ENCODE measurements at places on chromosomes 7 and 10.

GRCh38 chr7:39616138-39616537, 7.2 kb upstream of the RALA start:
- DNase-seq: no peak

DNA sequence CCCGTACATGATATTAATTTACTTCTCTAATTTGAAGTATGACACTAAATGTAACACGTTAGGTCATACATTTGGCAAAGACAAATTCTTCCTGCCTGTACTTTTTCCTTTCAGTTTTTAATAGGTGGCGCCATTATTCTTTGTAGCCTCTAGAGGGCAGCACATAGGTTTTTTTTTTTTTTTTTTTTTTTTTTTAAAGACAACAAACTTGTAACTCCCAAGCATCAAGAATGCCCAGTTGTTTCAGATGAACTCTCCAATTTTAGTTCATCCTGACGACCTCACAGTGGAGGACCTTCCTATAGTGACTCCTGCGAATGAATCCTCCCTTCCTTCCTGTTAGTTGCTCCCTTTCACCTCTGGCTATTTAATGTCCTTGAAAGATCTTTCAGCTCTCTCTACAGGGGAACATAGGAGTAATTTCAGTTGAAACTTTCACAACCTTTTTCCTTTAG, 139.3 kb upstream of the HDAC9 start:
- DNase-seq: no peak

DNA sequence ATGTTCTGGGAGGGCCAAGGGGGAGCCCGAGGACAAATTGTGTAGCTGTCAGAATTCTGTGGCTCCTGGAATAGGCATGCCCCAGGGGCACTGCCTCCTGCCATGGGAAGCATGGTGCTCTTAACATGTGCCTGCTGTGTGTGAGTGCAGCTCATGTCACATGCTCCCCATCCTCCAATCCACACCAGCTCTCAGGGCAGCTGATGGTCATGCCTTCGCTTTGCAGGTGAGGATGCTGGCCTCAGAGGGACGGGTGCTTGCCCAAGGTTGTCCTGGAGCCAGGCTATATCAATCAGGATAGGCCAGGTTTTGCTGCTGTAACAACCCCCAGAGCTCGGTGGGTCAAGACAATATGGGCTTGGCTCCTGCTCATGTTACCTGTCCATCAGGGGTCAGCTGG, 303.4 kb downstream of the RPS24 start:
- DNase-seq: no peak

GRCh38 chr10:132182591-132182990, 4.2 kb upstream of the DPYSL4 start:
- no peak for DNase-seq

GRCh38 chr10:103224133-103224532, 21.6 kb upstream of the RPEL1 start:
- DNase-seq: no peak

DNA sequence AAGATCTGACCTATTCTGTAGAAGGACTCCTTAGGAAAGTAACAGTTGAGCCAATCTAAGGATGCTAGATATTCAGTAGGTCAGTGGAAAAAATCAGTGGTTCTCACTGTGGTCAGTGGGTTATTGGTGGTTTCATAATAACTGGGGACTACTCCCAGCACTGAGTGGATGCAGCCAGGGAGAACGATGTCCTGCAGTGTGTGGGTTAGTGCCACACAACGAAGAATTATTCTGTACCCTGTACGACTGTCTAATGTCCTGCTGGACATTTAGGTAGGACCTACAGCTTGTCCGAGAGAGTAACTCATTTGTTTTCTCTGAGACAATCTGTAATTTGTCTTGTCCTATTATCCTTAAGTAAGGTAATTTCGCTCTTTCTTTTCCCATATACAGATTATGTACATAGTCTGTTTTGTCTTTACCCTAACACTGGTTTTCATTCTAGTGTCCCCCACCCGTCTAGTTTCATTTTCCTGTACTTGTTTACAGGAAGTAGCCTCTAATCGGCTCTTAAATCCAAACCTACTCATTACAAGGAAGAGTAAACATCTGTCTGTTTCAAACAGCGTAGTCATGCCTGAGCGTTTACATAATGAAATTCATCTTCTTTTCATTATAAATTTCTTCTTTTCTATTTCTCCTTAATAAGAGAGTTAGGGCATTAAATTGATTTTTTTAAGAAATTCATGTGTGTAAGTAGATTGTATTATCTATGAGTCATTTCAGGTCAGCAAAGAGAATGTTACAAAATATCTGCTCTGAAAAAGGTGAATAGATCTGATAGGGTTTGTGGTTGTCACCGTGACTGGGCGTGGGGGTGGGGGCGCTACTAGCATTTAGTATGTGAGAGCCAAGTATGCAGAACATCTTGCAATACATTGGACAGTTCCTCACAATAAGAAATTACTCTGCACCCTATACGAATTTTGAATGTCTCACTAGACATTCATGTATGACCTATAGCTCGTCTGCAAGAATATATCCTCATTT, 8.3 kb upstream of the ZC3HAV1L start:
- no peak for DNase-seq

GRCh38 chr7:6320791-6321190, 48.4 kb upstream of the CYTH3 start:
- no peak for DNase-seq

DNA sequence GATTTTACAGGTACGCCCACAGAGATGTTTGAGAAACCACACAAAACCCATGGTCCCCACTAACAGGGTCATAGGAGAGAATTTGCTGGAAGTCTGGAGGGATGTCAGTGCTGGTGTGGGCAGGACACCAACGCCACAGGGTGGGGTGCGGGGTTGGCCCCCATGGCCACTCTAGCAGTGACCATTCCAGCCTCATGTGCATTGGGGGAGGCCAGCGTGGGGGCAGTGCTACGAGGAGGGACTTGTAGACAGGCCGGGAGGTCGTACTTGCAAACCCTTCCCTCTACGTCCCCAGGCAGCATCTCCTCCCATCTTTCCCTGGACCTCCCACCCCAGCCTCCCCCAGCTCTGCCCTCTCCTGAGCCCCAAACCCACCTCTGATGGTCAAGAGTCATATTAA, 34.0 kb downstream of the FOXL3 start:
- no peak for DNase-seq

GRCh38 chr10:4006051-4006450, 221.0 kb upstream of the KLF6 start:
- DNase-seq: no peak

GRCh38 chr7:153518201-153518984, 533.8 kb upstream of the DPP6 start:
- no peak for DNase-seq

- DNase-seq: no peak
Observed at GRCh38 chr10:112815269-112816032, 134.6 kb upstream of the TCF7L2 start.

DNA sequence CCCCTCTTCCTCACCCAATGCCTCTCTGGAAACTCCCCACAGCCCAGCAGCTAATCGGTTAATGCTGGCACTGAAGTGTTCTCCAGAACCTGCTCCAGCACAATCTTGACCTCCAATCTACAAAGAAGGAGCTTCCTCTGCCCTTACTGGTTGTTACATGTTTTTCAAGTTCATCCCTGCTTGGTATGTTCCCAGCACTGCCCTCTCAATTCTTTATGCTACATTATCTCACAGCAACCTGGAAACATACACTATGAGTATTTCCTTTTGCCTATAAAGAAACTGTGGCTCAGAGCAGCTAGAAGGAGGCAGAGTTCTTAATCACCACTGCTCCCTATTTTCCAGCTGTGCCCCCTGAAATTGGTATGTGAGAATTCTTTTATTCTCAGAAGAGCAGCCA, 84.1 kb upstream of the KMT2E start:
- DNase-seq: no peak

DNA sequence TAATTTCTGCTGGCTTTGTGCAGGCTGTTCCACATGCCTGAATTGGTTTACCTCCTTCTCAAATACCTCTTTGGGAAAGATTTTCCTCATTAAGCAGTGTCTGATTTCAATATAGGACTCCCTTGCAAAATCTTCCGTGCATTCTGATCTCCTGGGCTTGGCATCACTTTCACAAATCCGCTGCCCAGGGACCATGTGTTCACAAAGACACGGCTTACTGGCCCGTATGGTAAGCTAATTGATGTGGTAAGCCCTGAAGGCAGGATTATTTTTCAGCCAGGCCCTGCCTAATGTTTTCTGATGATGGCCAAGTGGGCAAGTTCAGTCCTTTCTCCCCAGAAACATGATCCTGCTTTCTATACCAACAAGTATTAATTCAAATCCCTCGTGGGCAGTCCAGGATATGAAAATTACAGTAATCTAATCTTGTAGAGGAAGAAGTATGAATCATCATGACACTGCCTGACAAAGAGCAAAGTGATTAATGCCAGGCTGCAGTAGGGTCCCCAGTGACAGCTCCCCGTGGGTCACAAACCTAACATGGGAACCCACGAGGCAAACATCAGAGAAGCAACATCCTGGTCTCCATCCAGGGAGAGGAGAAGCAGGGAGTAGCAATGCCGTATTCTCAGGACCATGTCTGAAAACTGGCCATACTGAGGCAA, 11.6 kb upstream of the SVIL start:
- DNase-seq: no peak

DNA sequence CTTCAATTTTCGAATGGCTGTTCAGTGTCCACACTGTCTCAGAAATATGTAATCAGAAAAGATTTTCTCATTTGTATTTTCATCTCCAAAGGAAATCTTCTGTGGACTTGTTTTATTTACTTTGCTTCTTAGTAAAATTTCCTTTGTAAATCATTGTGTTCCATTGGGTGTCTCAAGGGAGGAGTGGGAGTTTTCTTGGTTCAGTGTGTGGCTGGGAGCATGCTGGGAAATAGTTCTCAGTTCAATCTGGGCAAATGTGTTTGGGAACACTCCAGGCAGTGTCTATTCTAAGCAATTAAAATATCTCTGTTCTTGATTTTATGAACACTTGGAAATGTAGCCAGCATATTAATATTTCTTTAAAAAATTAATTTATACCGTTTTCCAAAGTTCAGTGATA, 1019.8 kb downstream of the CNTNAP2 start:
- no peak for DNase-seq

DNA sequence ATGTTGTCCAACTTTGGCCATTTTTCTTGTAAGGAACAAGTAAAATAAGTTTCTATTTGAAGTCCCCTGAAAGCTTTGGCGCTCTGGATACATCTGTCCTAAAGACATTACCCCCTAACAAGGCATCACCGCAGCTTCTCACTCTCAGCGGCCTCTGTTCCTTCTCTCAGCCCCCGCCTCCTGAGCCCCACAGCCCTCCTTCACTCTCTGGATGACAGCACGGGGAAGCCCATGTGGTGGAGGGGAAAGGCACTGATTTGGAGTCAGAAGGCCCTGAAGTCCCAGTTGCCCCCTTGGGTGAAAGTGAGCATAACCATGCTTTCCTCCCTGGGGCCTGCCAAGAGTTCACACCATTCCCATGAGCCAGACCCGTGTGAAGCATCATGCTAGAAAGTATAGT, 4.6 kb downstream of the H2BK1 start:
- DNase-seq: no peak

DNA sequence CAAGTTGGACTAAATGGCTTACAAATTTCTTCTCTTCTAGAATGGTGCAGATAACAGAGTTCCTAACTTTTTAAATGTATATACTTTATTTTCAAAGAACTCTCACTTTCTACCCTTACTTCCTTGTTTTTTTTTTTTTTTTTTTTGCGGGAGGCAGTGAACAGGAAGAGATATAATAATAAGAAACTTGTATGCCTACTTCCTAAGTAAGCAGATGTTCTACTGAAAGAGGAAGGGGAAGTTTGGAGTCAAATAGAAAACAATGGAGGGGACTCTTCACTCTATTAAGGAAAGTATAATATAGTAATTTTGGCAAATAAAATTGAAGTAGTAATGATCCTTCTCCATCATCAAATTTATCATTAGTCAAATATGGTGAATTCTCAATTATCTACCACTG, 754.0 kb downstream of the KCNMA1 start:
- DNase-seq: peak; percentile 29

GRCh38 chr7:26583094-26583648, 281.2 kb downstream of the SKAP2 start:
- DNase-seq: no peak

- no peak for DNase-seq
Observed at GRCh38 chr7:47358944-47359588, 222.8 kb downstream of the TNS3 start.

GRCh38 chr10:132698761-132699391, 87.1 kb downstream of the NKX6-2 start:
- no peak for DNase-seq

- DNase-seq: no peak
Observed at GRCh38 chr10:71694039-71694501, 25.5 kb downstream of the C10orf105 start.

- DNase-seq: no peak
Observed at GRCh38 chr10:123766012-123766411, 99.9 kb downstream of the GPR26 start.

GRCh38 chr7:78497728-78498427, 699.3 kb downstream of the PHTF2 start:
- DNase-seq: no peak

DNA sequence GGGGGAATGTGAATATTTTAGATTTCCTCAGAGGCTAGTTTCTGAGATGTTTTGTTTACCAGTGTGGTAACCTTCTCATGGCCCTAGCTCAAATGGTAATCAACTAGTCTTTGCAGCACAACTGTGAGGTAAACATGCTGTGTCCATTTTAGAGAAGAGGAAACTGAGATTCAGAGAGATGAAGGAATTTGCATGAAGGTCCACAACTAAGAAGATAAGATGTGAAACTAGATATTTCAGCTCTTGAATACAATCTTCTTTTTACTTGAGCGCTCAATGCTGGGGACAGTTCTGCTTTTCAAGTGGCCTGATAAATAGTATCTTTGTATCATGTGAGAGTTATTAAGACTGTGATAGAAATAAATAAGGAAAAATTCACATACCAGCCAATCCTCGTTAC, 245.4 kb downstream of the AUTS2 start:
- no peak for DNase-seq

DNA sequence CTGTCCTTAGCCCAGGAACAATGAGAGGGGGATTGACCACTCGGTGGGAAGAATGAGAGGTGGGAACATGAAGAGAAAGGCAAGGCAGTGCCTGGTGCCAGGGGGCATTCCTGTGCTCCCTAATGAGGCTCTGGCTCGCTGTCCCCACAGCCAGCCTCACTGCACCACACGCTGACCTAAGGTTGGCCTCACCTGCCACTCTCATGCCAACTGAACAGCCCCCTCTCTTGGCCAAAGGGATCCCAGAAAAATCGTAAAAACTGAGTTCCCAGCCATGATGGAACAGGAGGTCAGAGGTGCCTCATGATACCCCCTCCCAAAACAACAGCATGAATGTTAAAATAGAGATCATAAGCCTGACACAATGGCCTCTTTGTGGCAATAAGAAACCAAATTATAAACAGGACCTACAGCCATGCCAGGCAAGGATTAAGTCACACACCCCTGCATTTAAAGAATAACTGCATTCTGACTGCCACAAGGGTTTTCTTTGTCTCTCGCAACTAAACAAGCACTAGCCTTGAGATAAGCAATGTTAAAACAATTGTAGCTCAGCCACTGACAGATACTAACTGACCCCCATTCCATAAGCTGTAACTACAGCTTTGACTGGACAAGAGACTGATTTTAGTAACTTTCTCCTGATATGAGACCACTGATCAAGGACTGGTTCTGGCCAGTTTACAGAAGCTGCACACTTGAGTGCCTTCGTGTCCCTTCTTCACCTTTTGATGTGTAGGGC, 149.2 kb downstream of the SH2D4B start:
- DNase-seq: no peak
